Gastroesophageal sphincter (tissue), 4 donors: ENCODE measurements at places on chromosomes 1 and 21. TPM values are rescaled to one million over a fixed set of nuclear protein-coding genes. Genes with fewer than 3 reads are reported as not detected.

The ELAPOR1 gene
- total RNA-seq = 0.40 TPM

The AMY1C gene
- total RNA-seq = not detected

The NPPB gene
- total RNA-seq = not detected

The IFFO2 gene
- total RNA-seq = 15.0 TPM

The LCE1D gene
- total RNA-seq = not detected

The ASTN1 gene
- total RNA-seq = 2.2 TPM

The CYP4A22 gene
- total RNA-seq = not detected

The NUCKS1 gene
- total RNA-seq = 140 TPM

DNA sequence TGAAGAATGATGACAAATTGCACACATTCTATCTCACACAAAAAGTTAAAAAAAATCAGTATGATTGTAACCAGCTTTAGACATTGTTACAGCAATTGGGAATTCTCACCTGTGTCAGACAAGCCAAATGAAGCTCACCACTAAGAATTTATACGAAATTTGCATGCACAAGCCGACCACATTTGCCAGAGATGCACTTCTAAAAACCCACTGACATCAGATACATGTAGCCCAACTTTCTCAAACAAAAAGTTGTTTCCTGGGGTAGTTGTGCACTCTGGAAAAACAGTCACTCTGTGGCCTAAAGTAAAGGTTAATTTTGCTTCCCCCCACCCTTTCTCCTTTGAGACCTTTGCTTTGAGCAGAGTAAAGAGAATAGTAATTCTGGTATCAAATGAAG, 67.9 kb upstream of the IL12RB2 start:
- no peak overlapping the region for H3K27ac ChIP-seq
- no peak overlapping the region for H3K4me3 ChIP-seq
- no peaks in the 10 kb centered on the region for H3K36me3 ChIP-seq
- ATAC-seq = no peak
- H3K27me3 ChIP-seq = no peaks in the 10 kb centered on the region

DNA sequence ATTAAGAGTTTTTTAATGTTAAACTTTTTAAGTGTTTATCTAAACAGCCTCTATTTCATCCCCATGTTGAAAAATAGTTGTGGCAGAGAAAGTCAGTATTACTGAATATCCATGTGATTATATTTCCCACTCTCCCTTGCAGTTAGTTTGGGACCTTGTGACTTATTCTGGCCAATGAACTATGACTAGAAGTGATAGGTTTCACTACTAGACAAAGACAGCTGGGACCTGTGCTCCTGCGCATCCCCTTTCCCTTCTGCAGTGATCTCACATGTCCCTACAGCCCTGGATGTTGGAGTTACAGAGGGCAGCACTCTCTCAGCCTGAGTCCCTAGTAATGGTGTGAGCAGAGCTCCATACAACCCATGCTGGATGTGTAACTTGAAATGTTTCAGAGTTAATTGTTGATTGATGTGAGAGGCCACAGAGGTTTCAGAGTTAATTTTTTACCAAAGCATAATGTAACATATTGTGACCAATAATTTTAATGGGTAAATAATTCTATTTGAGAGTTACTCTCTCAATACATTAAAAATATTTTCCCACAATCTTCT, 18.7 kb upstream of the SAMD13 start:
- no peak overlapping the region for H3K27ac ChIP-seq
- no peak overlapping the region for H3K4me3 ChIP-seq
- H3K4me1 ChIP-seq = no peaks in the 10 kb centered on the region
- no peaks in the 10 kb centered on the region for H3K27me3 ChIP-seq
- H3K36me3 ChIP-seq = no peaks in the 10 kb centered on the region

DNA sequence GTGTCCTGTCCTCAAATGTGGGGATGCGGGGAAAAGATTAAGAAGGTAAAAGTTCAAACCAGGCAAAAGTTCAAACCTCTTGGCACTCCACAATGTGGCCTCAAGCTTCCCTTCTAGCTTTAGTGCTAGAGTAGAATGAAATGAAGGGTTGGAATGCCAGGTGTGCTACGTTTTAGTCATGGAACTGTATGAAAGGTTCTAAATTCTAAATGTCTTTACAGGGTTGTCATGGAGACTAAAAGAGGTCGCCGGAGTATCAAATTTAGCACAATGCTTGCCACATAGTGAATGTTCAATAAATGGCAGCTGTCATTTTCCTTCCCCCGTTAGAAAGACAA, 57.2 kb upstream of the LRRC8D start:
- H3K27me3 ChIP-seq = no peaks in the 10 kb centered on the region
- no peak overlapping the region for H3K4me3 ChIP-seq
- no peak for ATAC-seq
- H3K4me1 ChIP-seq = no peaks in the 10 kb centered on the region
- no peak overlapping the region for H3K27ac ChIP-seq
- H3K36me3 ChIP-seq = no peaks in the 10 kb centered on the region

DNA sequence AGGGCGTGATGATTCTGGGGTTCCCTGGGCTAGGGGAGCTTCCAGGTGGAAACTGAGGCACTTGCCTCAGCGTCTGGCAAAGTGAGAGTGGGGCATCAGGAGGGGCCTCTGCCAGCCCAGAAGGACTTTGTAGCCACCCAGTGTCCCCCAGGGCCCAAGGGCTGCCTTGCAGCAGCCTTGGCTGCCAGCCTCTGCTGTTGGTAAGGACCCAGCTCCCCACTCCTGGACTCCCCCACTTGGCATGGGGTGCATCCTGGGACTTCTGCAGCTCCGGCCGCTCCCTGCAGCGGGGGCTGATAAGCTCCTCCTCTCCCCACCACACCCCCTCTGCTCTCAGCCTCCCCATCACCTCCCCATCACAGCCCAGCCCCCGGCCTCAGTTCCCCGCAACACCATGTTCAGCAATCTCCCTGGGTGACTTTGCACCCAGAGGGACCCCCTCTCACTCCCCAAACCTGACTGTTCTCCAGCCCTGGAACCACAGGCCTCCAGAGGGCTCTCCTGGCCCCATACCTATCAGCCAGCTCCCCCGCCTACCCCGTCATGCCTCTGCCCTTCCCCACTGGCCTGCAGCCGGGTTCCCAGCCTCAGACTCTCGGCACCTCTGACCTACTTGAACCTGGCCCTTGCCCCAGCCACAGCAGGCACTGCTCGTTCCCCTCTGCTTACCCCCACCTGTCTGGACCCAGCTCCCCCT, 113.0 kb downstream of the CRYAA start:
- peaks cover 26% of the 10 kb centered on the region for H3K27me3 ChIP-seq
- no peak overlapping the region for H3K27ac ChIP-seq
- no peaks in the 10 kb centered on the region for H3K36me3 ChIP-seq
- peaks cover 11% of the 10 kb centered on the region for H3K4me1 ChIP-seq
- ATAC-seq = no peak
- no peak overlapping the region for H3K4me3 ChIP-seq

DNA sequence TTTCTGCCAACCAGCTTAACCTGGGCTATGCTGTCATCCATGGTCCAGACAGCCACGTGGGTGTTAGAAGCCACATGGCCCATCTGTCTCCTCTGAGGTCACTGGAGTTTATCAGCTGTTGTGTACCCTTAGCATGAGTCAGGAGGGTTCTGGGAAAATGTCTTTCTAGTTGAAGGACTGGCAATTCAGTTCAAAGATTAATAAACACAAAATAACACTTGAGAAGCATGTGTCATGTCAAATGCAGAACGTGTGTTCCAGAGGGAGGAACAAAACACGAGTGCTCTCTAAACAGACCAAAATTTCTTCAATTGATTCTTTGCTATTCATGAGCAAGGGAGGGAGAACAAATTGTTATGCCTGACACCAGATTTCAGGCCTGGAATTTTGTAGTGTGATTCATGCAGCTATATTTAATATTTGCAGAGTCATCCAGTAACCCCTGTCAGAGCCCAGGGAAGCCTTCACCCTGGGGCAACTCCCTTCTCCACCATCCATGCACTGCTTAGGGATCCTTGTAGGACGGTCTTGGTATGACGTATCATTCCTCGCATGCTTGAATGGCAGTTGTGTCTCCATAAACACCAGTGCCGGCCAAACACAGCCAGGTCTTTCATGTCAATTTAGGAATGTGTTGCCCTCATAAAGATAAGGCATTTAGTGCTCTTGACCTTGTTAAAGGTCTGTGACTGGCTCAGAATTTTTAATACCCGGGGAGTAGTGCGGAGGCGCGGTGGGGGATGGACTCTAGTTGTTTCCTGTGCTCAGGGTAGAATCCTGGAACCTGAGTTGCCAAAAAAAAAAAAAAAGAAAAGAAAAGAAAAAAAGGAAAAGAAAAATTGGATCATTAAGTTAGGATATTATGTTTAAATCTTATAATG, 27.7 kb upstream of the DYRK1A start:
- H3K4me3 ChIP-seq = no peak overlapping the region
- H3K27me3 ChIP-seq = no peaks in the 10 kb centered on the region
- H3K27ac ChIP-seq = peak overlapping the region; percentile 95
- no peaks in the 10 kb centered on the region for H3K36me3 ChIP-seq
- peak; percentile 97 for ATAC-seq

DNA sequence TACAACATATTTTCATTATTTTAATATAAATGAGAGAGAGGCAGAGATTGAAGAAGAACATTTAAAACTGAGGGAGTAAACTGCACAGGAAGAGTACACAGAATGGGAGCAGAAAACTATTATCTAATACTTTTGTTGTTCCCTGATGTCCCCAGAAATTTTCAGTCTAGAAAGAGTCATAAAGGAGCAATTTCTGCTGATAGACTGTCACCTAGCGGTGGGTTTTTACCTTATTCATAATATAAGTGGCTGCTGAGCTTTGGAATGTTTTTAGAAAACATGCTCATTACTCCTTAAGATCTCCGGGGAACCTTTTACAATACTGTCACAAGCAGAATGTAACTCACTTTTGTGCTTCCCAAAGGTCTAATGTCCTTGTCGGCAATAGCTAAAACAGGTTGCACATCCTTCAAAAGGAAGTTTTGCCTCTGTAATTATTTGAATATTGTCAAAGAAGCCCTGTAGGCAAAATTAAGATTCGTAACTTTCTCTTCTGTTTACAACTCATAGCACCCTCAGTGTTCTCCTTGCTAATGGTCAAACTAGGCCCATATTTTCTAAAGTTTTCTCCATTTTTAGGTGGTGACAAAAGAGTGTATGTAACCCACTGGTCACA, 4.9 kb upstream of the NPL start:
- peaks cover 21% of the 10 kb centered on the region for H3K4me1 ChIP-seq
- no peak for ATAC-seq
- no peaks in the 10 kb centered on the region for H3K36me3 ChIP-seq
- no peaks in the 10 kb centered on the region for H3K27me3 ChIP-seq
- H3K27ac ChIP-seq = no peak overlapping the region

- H3K27ac ChIP-seq = no peak overlapping the region
- no peaks in the 10 kb centered on the region for H3K27me3 ChIP-seq
- no peaks in the 10 kb centered on the region for H3K4me1 ChIP-seq
- no peak for ATAC-seq
Observed at GRCh38 chr1:228835911-228836310, 100.6 kb downstream of the RHOU start.

- no peak overlapping the region for H3K27ac ChIP-seq
- peak; percentile 79 for ATAC-seq
- H3K36me3 ChIP-seq = peaks cover 18% of the 10 kb centered on the region
- H3K27me3 ChIP-seq = peaks cover 10% of the 10 kb centered on the region
- H3K4me3 ChIP-seq = peak overlapping the region; percentile 18
Observed at GRCh38 chr1:29282924-29283803, 46.8 kb downstream of the PTPRU start.

DNA sequence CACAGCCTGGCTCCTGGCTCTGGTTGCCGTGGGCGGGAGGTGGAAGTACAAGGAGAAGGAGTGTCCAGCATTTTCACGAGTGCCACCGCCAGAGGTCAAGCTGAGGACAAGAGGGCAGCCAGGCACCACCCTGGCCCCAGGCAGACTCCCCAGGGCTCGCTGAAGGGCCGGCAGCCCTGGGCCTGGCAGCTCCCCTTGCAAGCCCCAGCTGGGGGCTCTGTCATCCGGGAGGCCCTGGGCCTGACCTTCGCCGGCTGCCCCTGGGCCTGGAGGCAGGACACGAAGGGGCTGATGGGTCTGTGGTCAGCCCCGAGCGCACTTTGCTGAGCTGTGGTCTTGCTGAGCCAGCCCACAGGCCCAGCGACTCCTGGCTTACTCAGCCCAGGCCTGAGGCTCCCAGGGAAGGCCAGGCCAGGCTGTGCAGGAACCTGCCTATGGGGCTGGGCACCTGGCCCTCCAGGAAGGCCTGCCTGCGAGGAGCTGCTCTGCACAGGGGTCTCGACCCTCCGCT, 74.8 kb downstream of the MORN1 start:
- H3K36me3 ChIP-seq = no peaks in the 10 kb centered on the region
- ATAC-seq = no peak
- H3K4me3 ChIP-seq = no peak overlapping the region
- H3K27me3 ChIP-seq = no peaks in the 10 kb centered on the region

GRCh38 chr1:22362626-22363402, 88.8 kb upstream of the ZBTB40 start:
- no peak overlapping the region for H3K27ac ChIP-seq
- H3K4me3 ChIP-seq = no peak overlapping the region
- H3K27me3 ChIP-seq = peaks cover 89% of the 10 kb centered on the region

- no peak overlapping the region for H3K27ac ChIP-seq
- H3K27me3 ChIP-seq = no peaks in the 10 kb centered on the region
- H3K4me1 ChIP-seq = no peaks in the 10 kb centered on the region
- peak; percentile 55 for ATAC-seq
- H3K4me3 ChIP-seq = no peak overlapping the region
Observed at GRCh38 chr1:96968541-96968940, 247.0 kb downstream of the PTBP2 start.

DNA sequence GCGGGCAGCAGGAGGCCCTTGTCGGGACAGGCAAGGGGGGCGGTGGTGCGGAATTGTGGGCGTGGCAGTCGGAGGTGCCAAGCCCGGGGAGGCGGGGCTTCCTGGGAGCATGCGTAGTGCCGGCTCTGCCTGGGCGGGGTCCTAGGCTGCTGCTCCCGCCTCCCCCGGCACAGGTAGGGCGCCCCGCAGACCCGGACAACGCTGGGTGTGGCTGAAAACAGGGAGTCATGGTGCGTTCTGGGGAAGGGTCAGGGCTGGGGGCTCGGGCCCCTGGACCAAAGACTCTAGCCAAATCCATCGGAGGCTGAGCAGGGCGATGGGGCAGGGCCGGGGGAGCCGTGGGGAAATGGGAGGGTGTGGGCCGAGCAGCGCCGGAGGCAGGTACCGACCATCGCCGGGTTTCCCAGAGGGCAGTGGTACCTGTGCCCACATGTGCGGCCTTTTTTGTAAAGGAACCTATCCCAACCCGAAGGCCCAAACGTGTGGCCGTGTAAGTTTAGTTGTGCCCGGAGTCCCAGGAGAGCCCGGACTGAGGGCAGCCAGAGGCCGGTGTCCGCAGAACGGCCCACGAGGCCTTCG, 231.9 kb downstream of the SDCCAG8 start:
- H3K4me1 ChIP-seq = no peaks in the 10 kb centered on the region
- no peak for ATAC-seq
- H3K27ac ChIP-seq = no peak overlapping the region
- H3K27me3 ChIP-seq = no peaks in the 10 kb centered on the region
- H3K36me3 ChIP-seq = peaks cover 18% of the 10 kb centered on the region
- no peak overlapping the region for H3K4me3 ChIP-seq
